ENCODE measurements at places on chromosomes 12 and 14.

DNA sequence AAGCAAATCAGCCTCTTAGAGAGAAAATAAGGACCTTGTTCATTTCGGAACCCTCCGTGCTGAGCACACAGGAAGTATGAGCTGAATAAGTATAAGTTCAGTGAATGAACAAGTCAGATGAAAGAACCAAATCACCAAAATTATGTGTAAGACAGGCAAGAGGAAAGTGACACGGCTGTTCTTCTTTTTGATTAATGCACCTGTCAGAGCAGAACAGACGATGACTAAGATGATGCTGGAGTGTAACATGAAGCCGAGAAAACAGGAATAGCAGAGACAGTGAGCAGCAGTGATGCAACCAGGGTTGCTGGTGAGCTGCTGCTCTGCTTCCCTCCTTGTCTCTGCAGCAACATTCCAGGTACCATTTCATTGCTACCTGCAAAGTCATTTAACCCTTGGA is 861.1 kb downstream of the GALC start:
- DNase-seq, result peak; percentile 94

GRCh38 chr12:132735496-132735895 is 24.9 kb downstream of the PGAM5 start:
- no peak for DNase-seq

GRCh38 chr14:90905531-90905930 is 89.3 kb upstream of the TTC7B start:
- no peak for DNase-seq

- DNase-seq, result no peak
Measured at GRCh38 chr12:22610131-22610530, 14.8 kb upstream of the ETNK1 start.

DNA sequence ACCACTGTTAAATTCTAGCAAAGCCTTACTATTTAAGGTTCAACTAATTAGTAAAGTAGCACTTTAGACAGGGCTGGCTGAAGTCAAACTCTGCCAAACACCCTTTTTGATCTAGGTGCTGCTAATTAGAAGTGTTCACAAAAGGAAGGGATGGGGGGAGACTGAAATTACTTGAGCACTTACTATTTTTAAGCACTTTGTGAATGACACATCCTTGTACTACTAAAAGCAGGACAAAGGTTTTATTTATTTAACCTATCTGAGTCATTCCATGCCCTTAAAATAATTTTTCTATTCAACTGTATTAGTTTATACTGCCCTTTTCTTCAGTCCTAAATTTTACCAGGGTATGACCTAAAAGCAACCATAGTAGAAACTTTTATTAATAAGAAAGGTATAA is 20.1 kb downstream of the MBIP start:
- no peak for DNase-seq

DNA sequence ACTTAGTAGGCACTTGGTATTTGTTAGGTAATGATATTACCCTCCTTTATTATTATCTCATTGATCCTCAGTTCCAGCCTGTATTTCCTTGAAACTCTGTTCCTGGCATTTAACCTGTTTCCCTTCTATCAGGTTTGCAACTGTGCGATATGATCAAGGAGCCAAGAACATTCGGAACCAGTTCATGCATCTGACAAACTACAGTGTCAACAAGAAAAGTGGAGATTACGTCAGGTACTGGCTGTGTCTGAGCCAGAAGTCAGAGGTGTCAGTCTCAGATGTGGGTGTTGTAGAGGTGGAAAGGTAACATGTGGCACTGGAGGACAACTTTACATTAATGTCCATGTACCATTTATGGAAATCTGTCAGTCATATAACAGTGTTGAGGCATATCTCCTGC is 56.7 kb downstream of the TTLL5 start:
- DNase-seq, result no peak

- DNase-seq, result no peak
Measured at GRCh38 chr12:116360579-116361413, 83.3 kb upstream of the MED13L start.

- no peak for DNase-seq
Measured at GRCh38 chr14:98548071-98548686, 723.8 kb downstream of the BCL11B start.

DNA sequence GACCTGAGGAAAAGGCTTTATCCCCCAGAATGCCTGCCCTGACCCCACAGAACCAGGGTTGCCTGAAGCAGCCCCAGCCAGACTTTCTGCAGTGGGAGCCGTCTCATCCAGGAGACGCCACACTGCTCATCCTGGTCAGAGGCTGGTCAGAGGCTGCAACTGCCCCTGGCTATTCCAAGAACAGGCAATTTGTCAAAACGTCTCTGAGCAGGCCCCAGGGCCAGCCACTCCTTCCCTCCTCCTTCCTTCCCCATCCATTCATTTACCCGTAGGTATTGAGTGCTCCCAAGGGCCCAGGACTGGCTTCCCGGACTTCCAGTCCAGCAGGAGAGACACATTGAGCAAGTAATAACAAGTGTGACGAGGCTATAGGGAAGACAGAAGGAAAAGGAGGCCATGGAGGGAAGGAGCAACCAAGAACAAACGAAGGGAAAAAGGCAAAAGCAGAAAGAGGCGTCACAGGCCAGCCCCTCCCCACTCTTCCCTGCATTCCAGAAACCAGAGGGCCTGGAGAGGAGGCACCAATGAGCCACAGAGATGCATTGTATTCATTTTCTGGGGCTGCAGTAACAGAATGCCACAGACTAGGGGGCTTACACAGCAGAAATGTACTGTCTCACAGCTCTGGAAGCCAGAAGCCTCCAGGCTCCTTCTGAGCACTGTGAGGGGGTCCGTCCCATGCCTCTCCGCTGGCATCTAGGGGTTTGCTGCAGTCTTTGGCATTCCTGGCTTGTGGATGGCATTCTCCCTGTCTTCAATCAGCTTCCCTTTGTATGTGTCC is 21.0 kb upstream of the CD9 start:
- DNase-seq, result no peak

GRCh38 chr12:11673666-11674461 is 24.4 kb downstream of the ETV6 start:
- no peak for DNase-seq

GRCh38 chr14:93937519-93937918 is 10.4 kb downstream of the FAM181A start:
- DNase-seq, result no peak

GRCh38 chr12:100437038-100437841 is 36.4 kb upstream of the NR1H4 start:
- no peak for DNase-seq

- peak; percentile 14 for DNase-seq
Measured at GRCh38 chr12:95718006-95718431, 72.5 kb downstream of the NTN4 start.

DNA sequence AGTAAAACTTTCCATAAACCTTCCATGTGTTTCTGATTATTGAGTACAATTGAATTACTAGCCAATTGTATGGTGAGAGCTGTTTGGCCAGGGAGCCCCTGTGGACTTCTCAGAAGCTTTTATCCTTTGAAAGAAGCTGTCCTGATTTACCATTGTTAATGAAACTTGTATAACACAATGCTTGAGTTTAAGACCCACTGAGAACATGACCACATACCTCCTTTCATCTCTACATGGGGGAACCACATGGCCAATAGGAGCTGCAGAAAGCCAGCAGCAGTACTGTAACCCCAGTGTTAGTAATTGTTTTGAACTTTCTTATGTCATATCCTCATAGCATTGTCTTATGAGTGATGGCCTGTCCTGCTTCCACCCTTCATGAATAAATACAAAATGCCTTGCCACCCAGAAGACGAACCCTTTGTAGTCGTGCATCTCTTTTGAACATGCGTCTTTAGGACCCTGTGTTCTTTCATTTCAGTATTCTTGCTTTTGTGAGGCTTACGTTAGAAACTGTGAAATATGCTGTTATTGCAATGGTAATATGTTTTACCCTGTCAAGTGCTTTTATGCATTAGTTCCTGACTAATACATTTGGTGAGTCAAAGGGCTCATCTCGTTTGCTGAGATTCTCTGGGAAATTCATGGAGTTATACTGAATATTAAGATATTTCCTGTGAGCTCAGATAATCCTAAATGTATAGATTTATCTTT is 815.7 kb downstream of the NRXN3 start:
- DNase-seq, result no peak

GRCh38 chr12:90987101-90987500 is 17.7 kb downstream of the EPYC start:
- no peak for DNase-seq

DNA sequence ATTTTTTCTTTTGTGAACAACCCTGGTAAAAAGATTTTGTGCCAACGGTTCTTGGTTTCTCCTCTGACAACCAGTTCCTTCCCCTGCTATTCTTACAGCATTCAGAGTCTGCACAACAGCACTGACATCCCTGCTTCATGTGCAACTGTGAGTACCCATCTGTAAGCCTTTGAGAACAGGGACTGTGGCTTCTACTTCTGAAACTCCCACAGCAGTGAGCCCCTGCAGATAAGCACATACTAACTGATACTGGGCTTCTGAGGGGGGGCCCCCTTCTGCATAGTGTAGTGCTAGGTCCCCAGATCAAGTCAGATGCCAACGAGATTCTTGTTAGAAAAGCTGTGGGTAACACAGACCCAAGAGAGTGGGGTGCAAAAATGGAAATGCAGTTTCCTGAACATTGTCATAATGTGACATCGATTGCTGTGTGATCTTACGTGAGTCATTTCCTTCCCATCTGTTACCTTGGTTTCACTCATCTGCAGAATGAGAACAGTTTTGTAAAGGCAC is 11.1 kb upstream of the NINJ2 start:
- no peak for DNase-seq

DNA sequence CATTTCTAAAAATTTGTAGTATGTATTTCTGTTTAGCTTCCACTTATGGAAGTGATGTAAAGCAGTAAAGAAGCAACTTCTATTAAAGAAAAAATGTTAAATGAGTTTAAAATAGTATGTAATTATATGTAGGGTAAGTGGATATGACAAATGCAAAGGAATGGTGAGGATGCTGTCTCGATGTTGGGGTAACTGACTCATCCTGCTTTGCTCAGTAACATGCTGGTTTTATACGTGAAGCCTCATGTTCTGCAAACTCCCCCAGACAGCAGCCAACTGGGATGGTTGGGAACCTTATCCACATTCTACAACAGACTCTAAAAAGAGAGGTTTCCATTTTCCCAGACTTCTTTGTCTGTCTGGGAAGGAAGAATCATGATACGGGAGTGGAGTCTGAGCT is 1006.4 kb upstream of the TMEM132C start:
- DNase-seq, result no peak

- no peak for DNase-seq
Measured at GRCh38 chr14:30210630-30211029, 283.0 kb upstream of the PRKD1 start.

DNA sequence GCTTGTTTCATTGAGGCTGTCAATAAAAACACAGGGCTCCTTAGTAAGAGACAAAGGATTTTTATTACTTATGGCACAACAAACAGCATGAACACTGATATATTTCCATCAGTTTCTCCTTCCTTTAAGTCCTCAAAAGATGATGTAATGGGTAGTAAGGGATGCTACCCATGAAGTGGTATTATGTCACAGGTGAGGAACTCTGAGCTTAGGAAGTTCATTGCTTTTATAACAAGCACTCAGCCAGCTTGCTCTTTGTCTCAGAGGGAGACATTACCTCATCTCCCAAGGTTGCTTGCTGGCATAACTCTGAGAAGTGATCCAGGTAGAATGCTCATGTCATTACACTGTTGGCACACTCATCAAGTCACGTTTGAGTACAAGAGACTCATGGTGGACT is 287.0 kb upstream of the OR4E1 start:
- no peak for DNase-seq

DNA sequence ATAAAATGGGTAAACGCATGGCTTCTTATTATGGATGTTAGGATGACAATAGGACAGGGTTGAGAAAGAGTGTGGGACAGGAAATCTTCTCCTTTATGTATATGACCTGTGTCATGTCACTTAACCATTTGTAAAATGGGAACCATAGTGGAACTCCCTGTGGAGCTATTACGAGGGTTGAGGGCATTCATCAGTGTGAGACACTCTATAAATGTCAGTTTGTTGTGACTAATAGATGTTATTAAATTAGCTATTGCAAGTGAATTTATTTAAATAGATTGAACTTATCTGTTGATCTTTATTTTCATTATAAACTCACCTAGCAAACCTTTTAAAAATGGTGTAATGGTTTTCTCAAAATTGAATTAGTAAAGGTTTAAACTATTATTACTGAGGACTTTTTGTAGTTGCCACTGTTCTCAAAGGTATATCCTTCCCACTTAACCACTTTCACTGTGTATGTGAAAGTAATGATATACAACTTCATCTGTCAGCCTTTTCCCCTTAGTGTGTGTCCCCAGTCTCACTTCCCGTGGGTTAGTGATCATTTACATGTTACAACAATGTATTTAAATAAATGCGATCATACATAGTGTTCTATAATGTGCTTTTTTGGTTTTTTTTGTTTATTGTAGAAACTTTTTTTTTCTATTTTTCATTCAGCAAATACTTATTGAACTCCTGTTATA is 17.1 kb downstream of the HELB start:
- no peak for DNase-seq

DNA sequence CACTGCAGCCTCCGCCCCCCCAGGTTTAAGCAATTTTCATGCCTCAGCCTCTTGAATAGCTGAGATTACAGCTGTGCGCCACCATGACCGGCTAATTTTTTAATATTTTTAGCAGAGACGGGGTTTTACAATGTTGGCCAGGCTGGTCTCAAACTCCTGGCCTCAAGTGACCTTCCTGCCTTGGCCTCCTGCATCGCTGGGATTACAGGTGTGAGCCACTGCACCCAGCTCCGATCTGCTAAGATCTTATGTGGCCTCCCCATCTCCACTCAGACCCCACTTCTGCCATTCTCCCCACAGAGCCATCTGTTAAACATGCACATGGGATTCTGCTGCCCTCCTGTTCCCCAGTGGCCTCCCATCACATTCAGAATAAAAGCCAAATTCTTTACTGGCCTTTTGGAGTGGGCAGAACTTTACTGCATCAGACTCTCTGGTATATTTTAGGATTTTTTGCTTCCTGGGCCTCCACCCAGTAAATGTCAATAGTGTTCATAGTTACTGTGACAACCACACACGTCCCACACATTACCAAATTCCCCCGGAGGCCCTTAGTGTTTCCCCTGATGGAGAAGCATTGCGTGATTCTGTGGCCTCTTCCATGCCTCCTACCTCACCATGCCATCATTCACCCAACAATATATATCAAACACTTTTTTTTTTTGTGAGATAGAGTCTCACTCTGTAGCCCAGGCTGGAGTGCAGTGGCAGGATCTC is 96.3 kb downstream of the PTPN11 start:
- DNase-seq, result no peak

- DNase-seq, result no peak
Measured at GRCh38 chr12:19924360-19924759, 444.0 kb upstream of the PDE3A start.

DNA sequence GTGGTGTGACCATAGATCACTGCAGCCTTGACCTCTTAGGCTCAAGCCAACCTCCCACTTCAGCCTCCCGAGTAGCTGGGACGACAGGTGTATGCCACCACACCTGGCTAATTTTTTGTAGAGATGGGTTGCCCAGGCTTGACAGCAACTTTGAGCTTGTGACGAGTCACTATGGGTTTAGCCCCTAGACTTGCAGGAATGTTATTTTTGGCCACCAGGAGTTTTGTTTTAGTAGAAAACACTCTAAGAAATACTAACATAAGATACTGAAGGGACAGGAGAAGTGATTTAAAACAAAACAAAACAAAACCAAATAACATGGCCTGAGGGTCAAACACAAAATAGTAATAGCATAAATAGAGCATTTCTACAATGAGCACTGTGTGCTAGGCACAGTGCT is 26.4 kb downstream of the SETD3 start:
- no peak for DNase-seq

All from kidney glomerular epithelial cell (primary cell).